ENCODE measurements at places on chromosomes 7 and 10. TPM values are rescaled to one million over a fixed set of nuclear protein-coding genes. Genes with fewer than 3 reads are reported as not detected.

- DNase-seq: no peak
- H3K36me3 ChIP-seq: peaks cover 4% of the 10 kb centered on the region
- H3K4me1 ChIP-seq: no peaks in the 10 kb centered on the region
- peak overlapping the region; percentile 82 for H3K27ac ChIP-seq
These were observed 35.5 kb downstream of the RAB19 start for GRCh38 chr7:140439359-140439758.

DNA sequence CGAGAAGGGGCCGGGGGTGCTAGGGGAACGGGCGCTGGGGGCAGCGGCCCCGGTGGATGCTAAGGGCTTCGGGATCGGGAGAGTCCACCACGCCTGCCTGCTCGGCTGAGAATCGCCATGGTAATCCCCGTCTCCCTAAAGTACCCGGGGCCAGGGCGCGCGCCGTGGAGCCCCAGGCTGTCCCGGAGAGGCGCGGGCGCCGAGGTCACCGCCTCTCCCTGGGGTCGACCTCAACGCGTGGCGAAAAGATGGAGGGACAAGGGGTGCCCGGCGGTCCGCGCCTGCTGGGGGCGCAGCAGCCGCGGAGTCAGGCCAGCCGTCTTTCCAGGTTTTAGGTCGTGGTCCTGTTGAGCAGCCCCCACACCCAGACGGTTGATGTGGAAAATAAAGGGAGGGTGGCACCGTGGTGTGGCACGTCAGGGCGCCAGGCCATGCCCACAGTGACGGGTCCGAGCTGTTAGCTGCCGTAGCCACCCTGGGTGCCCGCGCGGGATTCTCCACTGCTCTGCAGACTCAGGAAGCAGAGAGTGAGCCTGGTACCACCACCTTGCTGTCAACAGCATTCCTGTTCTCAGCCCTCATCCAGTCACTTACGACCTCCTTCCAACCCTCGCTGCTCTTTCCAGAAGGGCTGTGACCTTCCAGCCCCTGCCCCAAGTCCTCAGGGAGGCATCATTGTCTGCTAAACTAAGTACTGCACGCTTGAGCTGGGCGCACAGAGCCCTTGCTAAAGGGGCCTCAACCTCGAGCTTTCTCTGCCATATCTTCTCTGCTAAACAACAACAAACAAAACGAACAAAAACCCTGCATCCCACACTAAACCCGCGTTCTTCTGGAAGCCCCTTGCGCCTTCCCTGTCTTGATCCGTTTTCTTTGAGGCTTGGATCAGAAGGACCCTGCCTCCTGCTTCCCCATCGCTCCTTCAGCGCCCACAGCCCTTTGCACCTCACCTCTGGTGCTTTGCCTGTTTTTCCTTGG, 666 bp downstream of the SMKR1 start:
- H3K27me3 ChIP-seq: peaks cover 39% of the 10 kb centered on the region
- H3K4me3 ChIP-seq: peak overlapping the region; percentile 83

Gene PHYHIPL
- total RNA-seq: 14.3 TPM

DNA sequence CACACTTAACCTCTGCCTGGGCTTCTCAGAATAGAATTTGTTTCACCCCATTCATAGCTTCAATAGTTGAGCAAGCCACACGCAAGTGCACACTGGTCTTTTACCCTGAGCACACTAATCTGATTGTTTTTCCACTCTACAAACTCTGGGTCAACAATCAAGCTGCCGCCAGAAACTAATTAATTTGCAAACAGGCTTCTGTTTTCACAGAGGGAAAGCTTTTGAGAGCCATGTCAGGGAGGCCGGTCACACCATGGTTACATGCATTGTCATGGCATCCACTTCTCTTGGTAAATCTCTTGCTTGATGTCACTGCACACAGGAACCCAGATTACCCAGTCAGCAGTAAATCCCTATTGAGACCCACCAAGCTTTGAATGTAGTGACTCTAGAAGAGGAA, 154.2 kb downstream of the SEMA3A start:
- peak overlapping the region; percentile 5 for H3K4me3 ChIP-seq
- no peaks in the 10 kb centered on the region for H3K27me3 ChIP-seq
- H3K4me1 ChIP-seq: peaks cover 47% of the 10 kb centered on the region
- DNase-seq: no peak
- peak overlapping the region; percentile 37 for H3K27ac ChIP-seq

Gene SPDYE11
- not detected for total RNA-seq

GRCh38 chr7:137606061-137606674, 240.6 kb downstream of the DGKI start:
- H3K27me3 ChIP-seq: peaks cover 11% of the 10 kb centered on the region
- H3K36me3 ChIP-seq: no peaks in the 10 kb centered on the region
- H3K4me3 ChIP-seq: no peak overlapping the region

- H3K36me3 ChIP-seq: no peaks in the 10 kb centered on the region
- H3K4me1 ChIP-seq: peaks cover 5% of the 10 kb centered on the region
- no peak overlapping the region for H3K27ac ChIP-seq
- H3K4me3 ChIP-seq: no peak overlapping the region
- no peak for DNase-seq
These were observed 33.6 kb downstream of the CFAP46 start for GRCh38 chr10:132908621-132909295.

DNA sequence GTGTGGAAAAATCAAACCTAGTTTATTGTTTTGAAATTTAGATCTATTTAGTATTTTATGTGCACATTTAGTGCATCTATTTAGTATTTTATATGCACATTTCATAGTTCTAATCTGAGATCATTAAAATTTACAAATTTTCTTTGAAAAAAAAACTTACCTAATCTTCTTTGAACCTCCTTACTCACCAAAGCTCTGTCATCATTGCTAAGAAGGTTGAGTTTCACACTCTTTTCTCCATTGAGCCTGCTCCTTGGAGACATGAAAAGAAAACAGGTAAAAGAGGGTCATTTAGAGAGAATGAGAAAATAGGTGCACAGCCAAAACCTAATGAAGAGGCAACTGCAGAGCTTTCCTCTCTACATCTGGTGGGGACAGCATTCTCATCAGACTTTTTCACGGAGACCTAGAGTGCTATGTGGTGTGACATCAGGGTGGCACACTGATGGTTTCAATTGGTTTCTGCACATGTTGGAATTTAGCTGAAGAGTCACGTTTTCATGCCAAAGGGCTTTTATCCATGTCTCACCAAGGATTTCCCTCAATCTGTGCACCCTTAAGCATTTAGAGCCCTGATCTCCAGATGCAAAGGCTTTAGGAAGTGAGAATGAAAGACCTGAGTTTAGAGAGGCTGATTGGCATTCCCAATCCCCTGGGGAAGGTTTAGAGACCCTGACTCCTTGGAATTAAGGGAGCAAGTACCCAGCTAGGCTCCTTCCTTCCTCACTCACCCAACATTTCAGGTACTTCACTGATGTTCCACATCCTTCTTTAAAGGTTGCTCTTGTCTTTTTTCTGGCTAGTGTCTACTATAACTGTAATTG, 89.2 kb upstream of the CAPZA2 start:
- peak overlapping the region; percentile 21 for H3K27ac ChIP-seq
- no peak for DNase-seq
- peaks cover 21% of the 10 kb centered on the region for H3K36me3 ChIP-seq
- no peak overlapping the region for H3K4me3 ChIP-seq
- H3K27me3 ChIP-seq: no peaks in the 10 kb centered on the region
- H3K4me1 ChIP-seq: peaks cover 21% of the 10 kb centered on the region

Gene LRRN3
- 4.9 TPM for total RNA-seq

DNA sequence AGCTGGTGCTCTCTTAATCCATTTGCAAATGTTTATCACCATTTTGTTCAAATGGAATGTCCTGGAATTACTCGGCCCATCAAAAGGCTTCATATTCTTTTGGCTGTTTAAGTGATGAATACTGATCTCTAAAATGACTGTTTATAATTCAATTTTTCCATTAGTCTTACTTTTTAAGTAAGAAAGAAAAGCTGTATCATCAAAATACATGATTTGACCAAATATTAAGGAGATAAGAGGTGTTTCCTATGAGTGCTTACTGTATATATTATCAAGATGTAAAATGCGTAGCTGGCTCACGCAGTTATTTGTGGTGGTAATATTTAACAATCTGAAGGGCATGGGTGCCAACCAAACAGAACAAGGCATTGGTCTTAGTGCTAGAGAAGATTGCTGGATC, 51.2 kb downstream of the OTUD1 start:
- no peak overlapping the region for H3K27ac ChIP-seq
- H3K4me1 ChIP-seq: no peaks in the 10 kb centered on the region
- H3K27me3 ChIP-seq: peaks cover 7% of the 10 kb centered on the region
- no peak overlapping the region for H3K4me3 ChIP-seq
- DNase-seq: no peak

DNA sequence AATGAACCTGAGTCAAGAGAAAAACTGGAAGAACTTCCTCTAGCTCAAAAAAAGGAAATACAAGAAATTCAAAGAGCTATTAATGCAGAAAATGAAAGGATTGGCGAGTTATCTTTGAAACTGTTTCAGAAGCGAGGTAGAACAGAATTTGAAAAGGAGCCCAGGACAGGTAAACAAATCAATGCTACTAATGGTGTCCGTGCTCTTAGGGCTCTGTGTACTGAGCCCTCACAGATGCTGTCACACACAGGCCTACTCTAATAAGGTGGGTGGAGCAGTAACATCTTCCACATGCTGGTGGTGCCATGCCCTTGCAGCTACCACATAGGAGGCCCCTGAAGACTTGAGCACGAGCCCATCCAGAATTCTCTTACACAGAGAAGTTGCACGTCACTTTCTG, 46.1 kb downstream of the DYNC2I1 start:
- H3K27ac ChIP-seq: no peak overlapping the region
- no peaks in the 10 kb centered on the region for H3K27me3 ChIP-seq
- H3K4me1 ChIP-seq: no peaks in the 10 kb centered on the region
- no peak for DNase-seq
- no peak overlapping the region for H3K4me3 ChIP-seq

- H3K4me1 ChIP-seq: no peaks in the 10 kb centered on the region
- H3K36me3 ChIP-seq: no peaks in the 10 kb centered on the region
These were observed 64.8 kb upstream of the TFEC start for GRCh38 chr7:116095396-116095795.

GRCh38 chr10:31697271-31698180, 231.1 kb downstream of the ARHGAP12 start:
- no peak overlapping the region for H3K4me3 ChIP-seq
- peaks cover 46% of the 10 kb centered on the region for H3K4me1 ChIP-seq
- H3K36me3 ChIP-seq: no peaks in the 10 kb centered on the region
- H3K27ac ChIP-seq: no peak overlapping the region

Gene LRRC18
- total RNA-seq: not detected

- no peak overlapping the region for H3K27ac ChIP-seq
- no peak overlapping the region for H3K4me3 ChIP-seq
- no peaks in the 10 kb centered on the region for H3K36me3 ChIP-seq
- H3K4me1 ChIP-seq: peaks cover 14% of the 10 kb centered on the region
- no peaks in the 10 kb centered on the region for H3K27me3 ChIP-seq
- DNase-seq: no peak
These were observed 201.4 kb upstream of the NPVF start for GRCh38 chr7:25429731-25430130.

GRCh38 chr7:83441-83840, 108.9 kb upstream of the FAM20C start:
- H3K27ac ChIP-seq: no peak overlapping the region
- peaks cover 14% of the 10 kb centered on the region for H3K4me1 ChIP-seq
- H3K36me3 ChIP-seq: no peaks in the 10 kb centered on the region
- H3K27me3 ChIP-seq: peaks cover 21% of the 10 kb centered on the region
- DNase-seq: no peak
- H3K4me3 ChIP-seq: no peak overlapping the region

- no peaks in the 10 kb centered on the region for H3K4me1 ChIP-seq
- H3K27me3 ChIP-seq: no peaks in the 10 kb centered on the region
- no peak overlapping the region for H3K4me3 ChIP-seq
- DNase-seq: no peak
- H3K27ac ChIP-seq: no peak overlapping the region
These were observed 39.3 kb downstream of the RAPGEF5 start for GRCh38 chr7:22317632-22318031.

DNA sequence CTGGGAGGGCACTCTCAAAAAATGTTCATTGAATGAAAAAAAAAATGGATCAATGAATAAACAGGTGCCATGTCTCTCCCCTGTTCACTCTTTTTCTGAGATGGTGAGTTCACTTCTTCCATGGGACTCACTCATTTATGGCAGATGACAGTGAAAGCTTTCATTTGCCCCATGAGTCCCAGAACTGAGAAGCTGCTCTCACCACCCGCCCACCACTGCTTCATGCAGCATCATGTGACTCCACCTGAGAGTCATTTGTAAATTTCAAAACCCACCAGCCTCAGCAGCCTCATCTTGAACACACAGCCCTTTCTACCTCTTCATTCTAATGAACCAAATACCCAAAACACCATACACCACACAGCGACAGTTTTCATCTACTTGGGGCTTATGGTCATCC, 64.9 kb downstream of the SCRN1 start:
- H3K27ac ChIP-seq: peak overlapping the region; percentile 13
- no peak for DNase-seq

GRCh38 chr7:64192148-64192704, 14.8 kb upstream of the ZNF735 start:
- no peaks in the 10 kb centered on the region for H3K36me3 ChIP-seq
- no peak overlapping the region for H3K27ac ChIP-seq
- H3K4me1 ChIP-seq: no peaks in the 10 kb centered on the region
- H3K4me3 ChIP-seq: no peak overlapping the region

DNA sequence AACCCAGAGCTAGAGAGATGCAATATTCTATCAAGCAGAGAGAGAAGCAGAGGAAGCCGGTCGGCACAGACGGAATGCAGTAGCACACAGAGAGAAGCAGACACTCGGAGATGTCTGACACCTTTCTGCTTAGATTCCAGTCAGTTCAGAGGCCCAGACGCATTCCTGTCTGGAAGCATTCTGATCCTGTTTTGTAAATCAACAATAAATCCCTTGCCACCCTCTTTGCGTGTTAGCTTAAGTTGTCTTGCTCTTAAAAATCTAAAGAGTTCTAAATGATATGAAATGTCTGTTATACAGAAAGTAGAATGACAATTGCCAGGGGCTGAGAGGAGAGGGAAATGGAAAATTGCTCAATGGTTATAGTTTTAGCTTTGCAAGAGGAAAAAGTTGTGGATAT, 27.4 kb upstream of the ATRNL1 start:
- peaks cover 6% of the 10 kb centered on the region for H3K27me3 ChIP-seq
- no peaks in the 10 kb centered on the region for H3K36me3 ChIP-seq
- H3K4me3 ChIP-seq: no peak overlapping the region
- no peak overlapping the region for H3K27ac ChIP-seq
- no peaks in the 10 kb centered on the region for H3K4me1 ChIP-seq

Gene CRPPA
- total RNA-seq: 2.9 TPM

Gene LIPN
- total RNA-seq: 0.24 TPM

Gene CALHM3
- total RNA-seq: 20.3 TPM

DNA sequence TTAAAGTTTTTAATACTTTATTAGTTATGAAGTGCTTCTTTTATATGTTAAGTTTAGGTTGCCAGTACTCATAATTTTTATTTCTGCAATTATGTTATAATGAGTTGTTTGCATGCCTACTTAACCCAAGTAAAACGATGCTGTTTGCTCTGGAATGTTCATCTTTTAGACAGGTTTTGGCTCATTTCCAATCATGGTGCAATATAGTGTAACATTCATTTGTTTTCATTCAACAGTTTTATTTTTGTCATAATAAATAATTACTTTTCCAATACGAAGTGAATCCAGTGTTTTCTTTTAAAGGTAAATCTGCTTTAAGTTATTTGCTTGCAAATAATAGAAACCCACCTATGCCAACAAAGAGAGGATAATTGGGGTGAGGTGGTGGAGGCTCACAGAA, 22.1 kb downstream of the ARL5B start:
- DNase-seq: no peak
- H3K27ac ChIP-seq: peak overlapping the region; percentile 14
- H3K36me3 ChIP-seq: peaks cover 5% of the 10 kb centered on the region
- no peak overlapping the region for H3K4me3 ChIP-seq

- no peaks in the 10 kb centered on the region for H3K4me1 ChIP-seq
- DNase-seq: no peak
- no peak overlapping the region for H3K27ac ChIP-seq
- peaks cover 3% of the 10 kb centered on the region for H3K27me3 ChIP-seq
- H3K36me3 ChIP-seq: no peaks in the 10 kb centered on the region
These were observed 577.0 kb downstream of the TYW1 start for GRCh38 chr7:67573639-67574038.
